ENCODE measurements at places on chromosomes 12 and 14.

GRCh38 chr14:50083467-50084337 is 32.7 kb downstream of the VCPKMT start:
- no peak for DNase-seq

- DNase-seq, result no peak
Observed at GRCh38 chr12:130703733-130704375, 12.2 kb downstream of the RIMBP2 start.

DNA sequence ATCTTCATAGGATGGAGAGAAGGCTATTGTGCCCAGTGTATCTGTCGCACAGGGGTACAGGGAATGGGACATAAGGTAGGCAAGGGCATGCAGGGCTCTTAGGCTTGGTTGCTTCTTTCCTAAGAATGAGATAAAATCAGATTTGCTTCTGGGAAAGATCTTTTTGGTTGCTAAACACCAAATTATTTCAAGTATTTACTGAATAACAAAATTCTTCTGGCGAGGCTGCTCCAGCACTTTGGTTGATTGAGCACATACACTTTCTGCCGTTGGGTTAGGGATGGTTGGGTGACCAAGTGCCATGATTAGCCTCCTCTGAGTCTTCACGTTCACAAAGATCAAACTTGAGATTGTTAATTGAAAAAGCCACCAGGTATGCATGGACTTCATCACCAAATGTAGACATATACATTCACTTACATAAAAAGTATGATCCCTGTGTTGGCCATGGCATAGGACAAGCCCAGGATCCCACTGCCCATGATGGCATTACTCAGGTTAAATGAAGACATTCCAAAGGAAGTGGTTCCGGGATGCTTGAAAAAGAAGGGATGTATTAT is 38.2 kb downstream of the SLC38A4 start:
- DNase-seq, result no peak

GRCh38 chr14:73722581-73722980 is 8.4 kb upstream of the PNMA1 start:
- DNase-seq, result no peak

DNA sequence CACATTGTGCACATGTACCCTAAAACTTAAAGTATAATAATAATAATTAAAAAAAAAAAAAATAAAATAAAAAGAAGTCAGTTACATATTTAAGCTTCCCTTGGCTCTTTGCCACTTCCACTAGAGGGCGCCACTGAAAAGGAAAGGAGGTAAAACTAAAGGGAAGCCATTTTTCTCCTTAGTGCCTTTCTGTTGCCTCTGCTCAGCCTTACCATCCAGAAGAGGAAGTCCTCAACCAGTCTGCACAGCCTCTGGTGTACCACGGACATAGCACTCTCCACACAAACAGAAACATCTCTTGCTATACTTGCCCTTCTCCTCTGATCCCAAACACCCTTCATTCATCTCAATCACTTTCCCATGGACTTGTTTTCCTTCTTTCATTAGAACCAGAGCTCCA is 169.0 kb upstream of the EEA1 start:
- DNase-seq, result peak; percentile 34

GRCh38 chr12:95143621-95144205 is 70.3 kb upstream of the NR2C1 start:
- no peak for DNase-seq

- DNase-seq, result no peak
Observed at GRCh38 chr14:100192250-100192671, 32.8 kb upstream of the DEGS2 start.

DNA sequence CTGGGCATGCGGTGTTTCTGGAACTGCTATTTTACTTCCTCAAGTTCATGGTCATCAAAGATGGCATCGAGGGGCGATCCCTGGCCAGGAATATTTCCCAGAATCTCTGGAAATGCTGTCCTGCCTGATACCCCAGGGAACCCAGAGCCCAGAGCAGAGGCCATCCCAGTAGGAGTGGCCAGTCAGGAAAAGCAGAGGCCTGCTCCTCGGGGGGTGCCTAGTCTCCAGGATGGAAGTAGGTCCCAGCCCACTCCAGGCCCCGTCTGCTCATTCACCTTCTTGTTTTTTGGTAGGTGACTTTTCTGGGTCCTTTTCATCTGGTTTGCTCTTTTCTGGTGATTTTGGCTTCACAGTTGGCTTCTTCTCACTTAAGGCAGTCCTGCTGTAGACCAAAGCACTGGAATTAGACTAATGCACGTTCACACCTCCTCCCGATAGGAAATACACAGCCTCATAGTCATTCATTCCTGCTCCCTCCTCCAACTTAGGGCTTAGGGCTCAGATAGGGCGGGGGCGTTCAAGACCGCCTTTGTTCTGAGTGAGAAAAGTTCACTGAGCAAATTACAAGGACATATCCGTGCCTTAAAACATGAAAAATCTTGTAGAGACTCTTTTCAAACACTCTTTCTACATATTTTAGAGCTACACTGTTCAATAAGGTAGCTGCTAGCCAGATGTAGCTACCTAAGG is 51.1 kb downstream of the TRAFD1 start:
- no peak for DNase-seq

- no peak for DNase-seq
Observed at GRCh38 chr12:114343585-114344302, 62.2 kb downstream of the TBX5 start.

DNA sequence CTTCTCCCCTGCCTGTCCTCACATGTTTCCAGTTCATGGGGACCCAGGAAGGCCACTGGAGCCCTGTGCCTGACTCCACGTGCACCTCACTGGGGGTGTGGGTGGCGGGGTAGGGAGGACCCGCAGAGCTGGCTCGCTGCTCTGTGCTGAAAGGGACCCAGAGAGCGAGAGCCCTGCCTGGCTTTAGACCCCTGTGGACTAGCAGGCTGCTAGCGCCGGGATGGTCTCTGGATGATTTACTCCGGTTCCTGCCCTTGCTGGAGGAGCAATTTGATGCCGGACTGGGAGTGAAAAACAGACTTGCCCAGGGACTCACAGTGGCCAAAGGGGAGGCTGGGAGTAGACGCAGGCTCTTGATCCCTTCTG is 49.0 kb downstream of the NTF3 start:
- no peak for DNase-seq

- DNase-seq, result no peak
Observed at GRCh38 chr12:104683831-104684503, 227.2 kb downstream of the CHST11 start.

DNA sequence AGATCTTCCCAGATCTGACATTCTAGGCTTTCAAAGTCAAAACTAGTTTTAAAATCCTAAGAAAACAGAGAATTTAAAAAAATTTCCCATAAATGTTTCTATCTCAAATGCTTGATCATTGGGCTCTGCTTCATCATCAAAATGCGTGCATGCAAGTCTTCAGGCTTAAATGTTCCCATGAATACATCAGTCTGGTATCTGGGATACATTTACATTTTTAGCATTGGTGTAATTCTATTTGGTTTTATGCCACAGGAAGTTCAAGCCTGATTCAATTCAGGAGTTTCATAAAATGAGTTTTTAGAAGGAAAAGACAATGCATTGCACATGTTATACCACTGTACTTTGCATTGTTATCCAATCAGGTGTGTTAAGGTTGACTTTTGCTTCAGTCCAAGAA is 336.4 kb downstream of the PCNX1 start:
- no peak for DNase-seq

DNA sequence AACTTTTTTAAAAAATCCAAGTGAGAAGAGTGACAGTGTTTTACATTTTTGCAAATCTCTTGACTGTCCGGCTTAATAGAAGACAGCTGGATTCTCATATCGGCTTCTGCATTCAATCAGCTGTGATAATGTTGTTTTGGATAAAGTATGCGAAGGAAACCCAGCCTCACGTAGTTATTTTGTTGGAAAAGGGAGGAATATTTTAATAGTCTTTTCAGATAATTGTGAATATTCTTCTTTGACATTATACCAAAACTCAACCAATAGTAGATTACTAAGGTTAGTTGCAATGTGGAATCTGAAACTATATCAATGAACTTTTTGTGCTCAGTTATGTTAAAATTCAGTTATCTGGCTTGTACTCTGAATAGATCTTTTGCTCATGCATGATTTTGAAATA is 276.5 kb downstream of the ZFP36L1 start:
- no peak for DNase-seq

DNA sequence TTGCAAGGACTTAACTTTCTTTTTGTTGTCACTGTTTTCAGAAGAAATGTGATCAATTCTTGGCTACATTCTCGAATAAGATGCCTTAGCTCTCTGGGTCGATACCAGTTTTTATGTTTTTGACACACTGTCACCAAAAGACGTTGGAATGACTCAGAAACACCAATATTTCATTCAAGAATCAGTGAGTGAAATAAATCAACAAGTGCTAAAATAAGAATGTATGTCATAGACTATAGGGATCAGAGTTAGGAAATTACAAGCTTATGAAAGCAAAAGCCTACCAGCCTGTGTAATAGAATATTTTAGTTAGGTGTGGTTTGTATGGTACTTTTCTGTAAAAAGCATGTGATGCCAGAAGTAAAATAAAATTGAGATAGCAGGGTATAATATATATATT is 17.8 kb downstream of the PPHLN1 start:
- no peak for DNase-seq

GRCh38 chr12:3257411-3257810 is 180.2 kb downstream of the TSPAN9 start:
- DNase-seq, result no peak

DNA sequence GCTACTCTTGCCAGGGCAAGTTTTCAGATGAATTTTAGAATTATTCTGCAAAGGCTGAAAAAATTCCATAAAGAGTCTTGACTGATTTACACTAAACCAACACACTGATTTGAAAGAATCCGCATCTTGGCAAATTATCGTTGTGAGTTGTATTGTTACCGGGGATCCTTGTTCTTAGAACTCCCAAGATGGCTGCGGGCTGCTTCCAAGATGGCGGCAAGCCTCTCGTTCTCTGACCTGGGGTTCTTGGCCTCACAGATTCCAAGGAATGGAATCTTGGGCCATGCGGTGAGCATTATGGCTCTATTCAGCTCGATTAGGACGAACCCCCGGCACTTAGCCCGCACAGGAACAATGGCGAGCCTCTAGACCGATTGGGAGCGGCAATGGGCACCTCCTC is 132.5 kb downstream of the ZNF664 start:
- no peak for DNase-seq

DNA sequence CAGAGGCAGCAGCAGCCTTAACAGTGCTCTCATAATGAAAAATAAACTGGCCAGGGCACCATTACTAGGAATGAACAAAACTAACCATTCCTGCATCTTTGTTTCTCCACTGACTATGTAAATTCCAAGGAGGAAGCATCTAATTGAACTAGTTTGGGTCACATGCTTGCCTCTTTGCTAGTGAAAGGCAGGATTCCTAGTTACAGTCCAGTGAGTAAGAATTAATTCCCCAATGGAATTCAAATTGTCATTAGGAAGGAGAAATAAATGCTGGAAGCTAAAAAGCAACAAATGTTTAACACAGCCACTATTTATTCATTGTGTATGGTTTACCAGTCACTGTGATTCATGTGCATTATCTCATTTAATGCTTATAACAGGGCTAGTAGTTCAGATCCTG is 316.0 kb downstream of the CCDC91 start:
- no peak for DNase-seq

- DNase-seq, result no peak
Observed at GRCh38 chr14:31441273-31442111, 15.8 kb downstream of the DTD2 start.

GRCh38 chr12:1630133-1630826 is 1.2 kb downstream of the WNT5B start:
- DNase-seq, result no peak

GRCh38 chr12:128052777-128053176 is 214.2 kb upstream of the TMEM132C start:
- no peak for DNase-seq

- DNase-seq, result no peak
Observed at GRCh38 chr12:118981285-118982211, at the start of gene SRRM4. TSS of gene SRRM4 (plus strand) at chr12:118981541. CDS start at chr12:118981883, 342 bp downstream.

- DNase-seq, result no peak
Observed at GRCh38 chr14:102220031-102220430, 80.3 kb downstream of the WDR20 start.

GRCh38 chr12:122726080-122726558 is 4.5 kb downstream of the HCAR1 start:
- DNase-seq, result no peak

DNA sequence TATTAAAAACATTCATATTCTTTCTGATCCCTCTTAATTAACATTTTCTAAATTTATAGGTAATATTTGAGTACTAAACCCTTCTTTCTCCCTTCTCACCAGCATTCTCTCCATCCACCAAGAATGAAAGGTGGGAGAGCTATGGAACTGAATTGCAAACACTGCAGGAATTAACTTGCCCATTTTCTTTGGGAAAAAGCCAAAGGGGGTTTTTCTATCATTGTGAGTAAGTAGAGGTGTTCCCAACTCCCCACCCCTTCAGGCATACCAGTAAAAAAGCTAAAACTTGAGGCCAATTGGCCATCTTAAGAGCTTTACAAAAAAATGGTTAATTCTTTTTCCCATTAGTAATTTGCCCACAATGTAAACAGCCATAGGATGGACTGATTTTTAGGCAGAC is 23.7 kb downstream of the PCNX1 start:
- DNase-seq, result no peak

- no peak for DNase-seq
Observed at GRCh38 chr14:60179431-60179869, 14.3 kb upstream of the DHRS7 start.

DNA sequence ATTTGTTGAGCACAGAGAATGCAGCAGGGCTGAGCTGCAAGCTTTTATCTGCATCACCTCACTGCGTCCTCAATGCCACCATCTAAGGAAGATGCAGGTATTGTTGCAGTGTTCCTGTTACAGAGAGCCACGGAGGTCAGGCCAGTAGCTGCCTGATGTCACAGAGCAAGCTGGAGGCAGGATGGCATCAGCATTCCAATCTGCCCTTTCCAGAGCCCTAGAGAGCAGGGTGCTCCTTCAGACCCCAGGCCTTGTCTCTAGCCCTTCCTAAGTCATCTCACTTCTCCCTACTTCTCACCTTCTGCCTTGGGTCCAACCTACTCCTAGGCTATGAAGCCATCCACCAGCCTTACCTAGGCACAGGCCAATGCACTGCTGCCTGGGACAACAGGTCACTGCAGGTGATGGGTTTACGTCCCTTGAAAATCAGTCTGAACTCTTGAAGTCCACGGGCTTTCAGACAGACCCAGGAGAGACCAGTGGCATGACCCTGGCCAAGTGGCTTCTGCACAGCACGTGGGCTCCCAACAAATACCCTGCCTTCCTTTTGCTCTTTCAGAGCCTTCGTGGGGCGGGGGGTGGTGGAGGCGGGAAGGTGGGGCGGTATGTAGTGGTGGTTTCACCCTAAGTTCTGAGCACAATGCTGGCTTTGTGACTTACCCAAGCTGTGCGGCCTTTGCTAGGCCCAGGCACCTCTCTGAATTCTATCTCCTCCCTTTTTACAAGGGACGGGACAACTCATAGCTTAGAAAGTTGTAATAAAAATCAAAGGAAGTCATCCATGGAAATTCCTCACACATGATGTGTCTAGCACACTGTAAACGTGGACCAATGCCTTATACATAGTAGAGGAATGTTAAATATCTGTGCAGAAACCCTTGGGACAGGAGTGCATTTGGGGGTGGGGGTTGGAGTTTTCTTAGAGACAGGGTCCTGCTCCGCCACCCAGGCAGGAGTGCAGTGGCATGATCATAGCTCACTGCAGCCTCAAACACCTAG is 136.0 kb downstream of the KSR2 start:
- DNase-seq, result no peak

- no peak for DNase-seq
Observed at GRCh38 chr14:39228509-39229221, 5.0 kb upstream of the MIA2 start.

GRCh38 chr12:127327986-127328385 is 939.0 kb upstream of the TMEM132C start:
- DNase-seq, result no peak

- no peak for DNase-seq
Observed at GRCh38 chr12:70598467-70599193, 38.6 kb downstream of the PTPRB start.
